ENCODE measurements at places on chromosomes 2 and 18.

DNA sequence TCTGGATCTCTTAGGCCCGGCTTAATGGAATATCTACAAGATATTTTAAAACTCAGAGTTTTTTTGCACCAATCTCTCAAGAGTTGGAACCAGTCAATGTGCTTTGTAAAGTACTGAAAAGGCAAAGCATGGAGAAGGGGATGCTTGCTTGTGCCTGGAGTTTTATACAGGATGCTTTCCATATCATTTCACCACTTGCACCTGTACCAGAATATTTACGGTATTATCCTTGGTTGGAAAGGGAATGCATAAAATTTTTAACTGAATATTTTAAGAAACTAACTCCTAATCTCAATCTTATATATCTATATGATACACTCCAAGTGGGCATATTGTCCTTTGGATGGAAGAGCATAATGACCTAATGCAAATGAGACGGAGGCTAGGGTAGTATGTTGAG is 318.7 kb downstream of the CLIP4 start:
- H3K36me3 ChIP-seq = no peaks in the 10 kb centered on the region
- no peaks in the 10 kb centered on the region for H3K27me3 ChIP-seq
- no peak overlapping the region for H3K27ac ChIP-seq
- H3K4me1 ChIP-seq = no peaks in the 10 kb centered on the region
- H3K4me3 ChIP-seq = no peak overlapping the region
- DNase-seq = no peak

GRCh38 chr18:75172299-75173124 is 36.4 kb downstream of the PTGR3 start:
- peak; percentile 29 for DNase-seq
- no peaks in the 10 kb centered on the region for H3K4me1 ChIP-seq
- no peaks in the 10 kb centered on the region for H3K36me3 ChIP-seq

DNA sequence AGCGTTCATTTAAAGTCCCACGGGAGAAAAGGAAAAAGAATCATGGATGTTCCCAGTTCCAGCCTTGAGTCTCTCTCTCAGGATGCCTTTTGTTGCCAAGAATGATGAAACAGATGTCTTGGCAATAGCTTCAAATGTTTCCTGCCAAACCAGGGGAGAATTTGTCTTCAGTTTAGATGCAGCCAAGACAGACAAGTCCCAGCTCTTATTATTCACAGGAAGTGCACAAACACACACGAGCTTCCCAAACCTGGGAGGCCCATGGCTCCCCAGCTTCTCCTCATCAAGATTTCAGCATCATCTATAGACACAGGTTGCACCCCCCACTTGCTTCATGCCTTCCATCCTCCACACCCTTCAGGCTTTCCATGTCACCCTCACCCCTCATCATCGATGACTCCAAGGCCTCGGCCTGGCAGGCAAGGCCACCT is 45.9 kb downstream of the HS1BP3 start:
- DNase-seq = no peak
- H3K27ac ChIP-seq = no peak overlapping the region
- H3K27me3 ChIP-seq = peaks cover 4% of the 10 kb centered on the region
- no peaks in the 10 kb centered on the region for H3K4me1 ChIP-seq
- H3K4me3 ChIP-seq = no peak overlapping the region
- H3K36me3 ChIP-seq = no peaks in the 10 kb centered on the region

DNA sequence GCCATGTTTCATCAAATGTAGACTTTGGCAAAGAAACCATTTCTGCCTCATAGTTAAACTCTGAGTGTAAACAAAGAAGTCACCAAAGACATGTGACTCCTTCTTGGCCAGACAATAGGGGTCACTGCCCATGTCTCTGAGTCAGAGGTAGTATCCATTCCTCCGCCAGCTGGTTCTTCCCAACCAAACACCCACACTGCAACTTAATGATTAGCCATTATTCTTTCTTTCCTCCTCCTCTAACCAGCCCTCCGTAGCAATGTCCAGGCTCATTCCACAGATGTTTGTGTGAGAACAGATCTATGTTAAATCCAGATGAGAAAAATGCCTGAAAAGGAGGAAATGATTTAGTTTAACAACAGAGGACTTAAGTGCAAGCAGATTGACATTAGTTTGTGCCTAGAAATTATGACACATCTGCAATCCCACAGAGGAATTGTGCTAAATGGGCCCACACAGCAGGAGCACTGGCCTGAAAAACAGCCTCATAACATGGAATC is 127.9 kb upstream of the SH3BP4 start:
- H3K27me3 ChIP-seq = no peaks in the 10 kb centered on the region
- no peak for DNase-seq
- H3K4me1 ChIP-seq = no peaks in the 10 kb centered on the region
- H3K27ac ChIP-seq = peak overlapping the region; percentile 10
- H3K4me3 ChIP-seq = no peak overlapping the region
- no peaks in the 10 kb centered on the region for H3K36me3 ChIP-seq

DNA sequence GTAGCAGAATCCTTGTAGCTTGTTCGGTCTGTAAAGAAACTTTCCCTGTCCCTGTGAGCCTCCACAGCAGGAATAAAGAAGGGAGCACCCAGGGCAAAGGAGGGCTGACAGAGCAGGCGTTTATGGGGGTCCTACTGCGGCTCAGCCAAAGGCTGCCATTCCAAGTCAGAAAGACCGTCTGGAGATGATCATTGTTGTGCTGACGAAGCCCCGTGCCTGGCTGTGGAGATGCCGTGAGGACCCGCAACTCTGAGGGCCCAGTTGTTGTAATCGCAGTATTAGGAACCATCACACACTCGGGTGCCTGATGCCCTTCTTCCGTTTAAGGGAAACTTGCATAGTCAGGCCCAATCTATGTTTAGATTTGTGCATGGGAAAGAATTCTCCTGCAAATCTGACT is 16.9 kb upstream of the VWA3B start:
- no peaks in the 10 kb centered on the region for H3K4me1 ChIP-seq
- DNase-seq = no peak
- no peak overlapping the region for H3K27ac ChIP-seq
- no peak overlapping the region for H3K4me3 ChIP-seq
- no peaks in the 10 kb centered on the region for H3K27me3 ChIP-seq

DNA sequence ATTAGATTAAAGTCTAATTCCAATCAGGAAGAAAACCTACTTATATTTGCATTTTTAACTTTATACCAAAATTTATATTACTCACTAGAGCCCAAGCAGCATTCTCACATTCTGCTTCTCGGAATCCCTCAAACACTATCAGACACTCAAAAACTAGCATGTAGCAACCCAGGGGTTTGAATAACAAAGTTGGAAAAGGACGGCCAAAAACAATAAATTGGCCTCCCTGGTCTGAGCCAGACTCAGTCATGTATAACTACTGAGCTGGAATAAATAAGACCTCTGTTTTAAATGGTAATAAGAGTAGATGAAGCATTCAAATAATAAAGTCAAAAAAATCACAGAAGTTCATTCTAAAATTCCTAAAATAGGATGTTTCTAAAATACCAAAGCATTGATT is 290.9 kb downstream of the IRS1 start:
- H3K27me3 ChIP-seq = no peaks in the 10 kb centered on the region
- no peak for DNase-seq
- no peak overlapping the region for H3K4me3 ChIP-seq
- no peaks in the 10 kb centered on the region for H3K4me1 ChIP-seq
- no peaks in the 10 kb centered on the region for H3K36me3 ChIP-seq
- H3K27ac ChIP-seq = no peak overlapping the region

- no peaks in the 10 kb centered on the region for H3K27me3 ChIP-seq
- H3K27ac ChIP-seq = no peak overlapping the region
- peaks cover 57% of the 10 kb centered on the region for H3K4me1 ChIP-seq
- DNase-seq = no peak
- no peak overlapping the region for H3K4me3 ChIP-seq
These were observed 243.3 kb downstream of the LOXHD1 start for GRCh38 chr18:46413684-46414083.

GRCh38 chr18:29377346-29377745 is 1200.4 kb upstream of the CDH2 start:
- no peaks in the 10 kb centered on the region for H3K27me3 ChIP-seq
- no peak overlapping the region for H3K27ac ChIP-seq
- H3K36me3 ChIP-seq = no peaks in the 10 kb centered on the region
- no peak for DNase-seq

Measured in endodermal cell (in vitro differentiated cells).